Aorta (tissue), 5 donors: ENCODE measurements at places on chromosomes 11 and 22.

DNA sequence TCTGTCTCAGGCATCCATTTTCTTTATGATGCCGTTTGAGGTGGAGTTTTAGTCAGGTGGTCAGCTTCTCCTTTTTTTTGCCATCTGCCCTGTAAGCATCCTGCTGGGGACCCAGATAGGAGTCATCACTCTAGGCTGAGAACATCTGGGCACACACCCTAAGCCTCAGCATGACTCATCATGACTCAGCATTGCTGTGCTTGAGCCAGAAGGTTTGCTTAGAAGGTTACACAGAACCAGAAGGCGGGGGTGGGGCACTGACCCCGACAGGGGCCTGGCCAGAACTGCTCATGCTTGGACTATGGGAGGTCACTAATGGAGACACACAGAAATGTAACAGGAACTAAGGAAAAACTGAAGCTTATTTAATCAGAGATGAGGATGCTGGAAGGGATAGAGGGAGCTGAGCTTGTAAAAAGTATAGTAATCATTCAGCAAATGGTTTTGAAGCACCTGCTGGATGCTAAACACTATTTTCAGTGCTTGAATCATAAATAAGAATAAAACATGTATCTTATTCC, 10.9 kb upstream of the HBE1 start:
- peak; percentile 86 for DNase-seq

- DNase-seq: no peak
These were observed 13.8 kb upstream of the OR56A3 start for GRCh38 chr11:5928271-5928670.

DNA sequence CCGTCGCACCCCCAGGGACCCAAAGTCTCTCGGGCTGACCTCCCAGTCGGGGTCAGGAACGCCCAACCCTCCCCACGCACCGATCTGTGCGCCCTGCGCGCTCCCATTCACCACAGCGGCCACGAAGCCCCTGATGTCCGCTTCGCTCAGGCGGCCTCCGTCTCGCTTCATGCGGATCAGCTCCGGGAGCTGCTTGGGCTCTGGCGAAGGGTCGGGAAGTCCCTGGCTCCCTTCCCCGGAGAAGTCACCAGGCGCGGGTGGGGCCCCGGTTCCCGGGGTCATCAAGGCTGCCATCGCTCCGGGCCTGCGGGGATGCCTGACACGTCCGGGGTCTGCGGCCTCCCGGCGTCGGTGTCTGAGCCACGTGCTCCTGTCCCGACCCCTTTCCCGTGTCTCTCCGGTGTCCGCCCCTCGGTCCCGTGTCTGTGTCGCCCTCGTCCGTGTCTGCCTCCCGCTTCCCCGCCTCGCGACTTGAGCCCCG, 356 bp downstream of the TYMP start:
- DNase-seq: peak; percentile 86

DNA sequence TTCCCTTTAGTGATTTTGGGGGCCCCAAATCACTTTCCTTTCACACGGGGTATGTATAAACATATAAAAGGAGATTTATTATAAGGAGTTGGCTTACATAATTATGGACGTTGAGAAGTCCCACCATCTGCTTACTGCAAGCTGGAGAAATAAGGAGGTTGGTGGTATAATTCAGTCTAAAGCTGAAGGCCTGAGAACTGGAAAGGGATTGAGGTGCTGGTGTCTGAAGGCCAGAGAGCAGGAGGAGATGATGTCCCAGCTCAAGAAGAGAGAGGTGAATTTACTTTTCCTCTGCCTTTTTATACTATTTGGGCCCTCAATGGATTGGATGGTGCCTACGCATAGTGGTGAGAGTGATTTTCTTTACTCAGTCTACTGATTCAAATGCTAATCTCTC, 1.3 kb upstream of the ZNF202 start:
- DNase-seq: no peak

DNA sequence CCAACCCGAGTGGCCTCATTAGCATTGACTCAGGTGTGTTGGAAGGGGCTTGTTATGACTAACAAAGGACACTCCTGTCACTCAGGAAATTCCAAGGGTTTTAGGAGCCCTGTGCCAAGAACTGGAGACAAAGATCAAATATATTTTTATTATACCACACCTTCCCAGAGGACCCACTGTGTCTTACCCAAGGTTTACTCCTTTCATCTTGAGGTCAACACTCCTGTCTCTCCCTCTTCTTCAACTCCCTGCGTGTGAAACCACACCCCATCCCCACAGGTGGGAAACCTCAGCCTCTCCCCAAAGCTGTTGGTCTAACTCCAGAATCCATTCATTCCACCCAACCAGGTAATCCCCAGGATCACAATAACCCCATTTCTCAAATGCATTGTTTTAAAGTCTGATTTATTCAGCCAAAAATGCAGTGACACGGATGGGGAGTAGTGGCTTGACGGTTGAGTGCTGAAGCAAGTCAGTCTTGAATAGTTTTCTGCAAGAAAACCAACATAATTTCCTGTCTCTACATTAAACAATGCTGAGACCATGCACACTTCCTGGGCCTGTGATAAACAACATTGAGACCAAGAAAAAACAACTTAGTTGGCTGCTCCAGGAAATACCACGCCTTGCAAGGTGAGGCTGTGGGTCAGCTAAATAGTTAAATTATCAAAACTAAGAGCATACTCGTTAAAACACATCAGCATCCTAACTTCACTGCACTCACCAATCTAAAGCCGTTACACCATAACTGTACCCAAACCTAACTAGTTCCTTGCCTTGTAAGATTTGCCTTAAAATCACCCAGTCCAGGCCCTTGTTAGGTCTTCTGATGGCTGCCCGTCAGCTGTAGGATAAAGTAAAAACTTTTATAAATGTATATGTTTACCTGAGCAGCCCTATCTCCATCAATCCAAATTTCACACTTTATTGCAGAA, 38.5 kb upstream of the SPON1 start:
- no peak for DNase-seq

DNA sequence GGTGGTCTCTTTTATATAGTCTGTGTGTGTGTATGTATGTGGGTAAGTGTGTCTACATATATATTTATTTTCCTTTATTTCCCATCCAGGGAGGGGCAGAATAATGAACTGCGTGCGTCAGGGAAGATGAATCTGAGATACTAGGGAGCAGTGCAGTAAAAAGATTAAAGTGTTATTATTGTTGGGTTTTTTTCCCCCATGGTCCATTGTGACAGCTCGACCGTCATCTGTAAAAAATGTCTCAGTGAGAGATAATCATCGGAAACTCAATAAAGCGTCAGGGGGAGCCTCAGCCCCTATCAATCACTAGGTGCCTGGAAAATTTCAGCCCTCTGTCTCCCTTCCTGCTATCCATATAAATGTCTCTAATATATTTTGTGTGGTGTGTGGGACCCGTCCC, 64.6 kb downstream of the CLPB start:
- DNase-seq: no peak

DNA sequence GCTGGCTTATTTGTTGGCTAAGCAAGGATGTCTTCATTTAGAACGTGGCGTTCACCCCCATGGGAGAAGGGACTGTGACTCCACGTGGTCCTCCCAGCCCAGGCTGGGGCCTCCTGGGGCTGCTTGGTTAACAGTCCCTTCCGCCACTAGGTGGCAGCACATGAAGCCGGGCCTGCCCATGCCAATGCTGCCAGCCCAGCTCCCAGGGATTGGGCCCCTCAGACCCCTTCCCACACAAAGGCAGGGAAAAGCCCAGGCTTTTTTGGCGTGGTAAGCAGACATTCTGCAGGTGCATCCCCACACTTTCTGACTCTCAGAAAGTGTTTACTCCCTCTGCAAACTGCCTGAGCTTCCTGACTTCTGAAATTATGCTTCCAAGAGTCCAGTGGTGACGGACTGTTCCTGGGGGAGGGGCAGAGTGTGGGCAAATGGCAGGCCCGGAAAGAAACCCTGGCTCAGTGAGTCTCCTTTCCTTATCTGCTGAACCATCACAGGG, 3.1 kb downstream of the CBX6 start:
- DNase-seq: peak; percentile 95

- DNase-seq: no peak
These were observed 57.0 kb downstream of the PRMT3 start for GRCh38 chr11:20444535-20444934.
